ENCODE measurements at places on chromosomes 4 and X. TPM values are rescaled to one million over a fixed set of nuclear protein-coding genes. Genes with fewer than 3 reads are reported as not detected.

- no peak for DNase-seq
Observed at GRCh38 chrX:154310616-154311536, 15.3 kb downstream of the TKTL1 start.

- no peak for DNase-seq
Observed at GRCh38 chrX:131308980-131309379, 19.9 kb upstream of the IGSF1 start.

DNA sequence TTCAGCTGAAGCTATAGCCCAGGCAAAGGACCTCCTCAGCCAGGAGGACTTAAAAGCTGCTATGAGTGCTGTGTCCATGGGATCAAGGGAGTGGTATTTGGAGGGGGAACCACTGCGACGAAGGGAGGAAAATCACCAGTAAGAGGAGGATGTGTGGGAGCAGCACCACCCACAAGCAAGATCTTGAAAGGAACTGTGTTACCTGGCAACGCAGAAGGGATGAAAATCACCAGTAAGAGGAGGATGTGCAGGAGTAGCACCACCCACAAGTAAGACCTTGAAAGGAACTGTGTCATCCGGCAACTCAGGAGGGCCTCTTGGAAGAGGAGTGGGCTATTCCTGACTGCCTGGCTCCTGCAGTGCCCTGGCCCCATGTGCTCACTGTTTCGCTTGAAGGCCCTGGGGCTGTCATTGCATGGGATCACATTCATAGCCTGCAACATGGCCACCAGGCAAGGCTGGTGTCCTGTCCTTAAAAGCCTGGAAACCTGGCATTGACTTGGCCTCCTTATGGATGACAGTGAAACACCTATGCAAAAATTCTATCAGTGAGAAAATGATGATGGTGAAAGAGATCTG lies 48.3 kb downstream of the TRMT44 start:
- no peak for DNase-seq

DNA sequence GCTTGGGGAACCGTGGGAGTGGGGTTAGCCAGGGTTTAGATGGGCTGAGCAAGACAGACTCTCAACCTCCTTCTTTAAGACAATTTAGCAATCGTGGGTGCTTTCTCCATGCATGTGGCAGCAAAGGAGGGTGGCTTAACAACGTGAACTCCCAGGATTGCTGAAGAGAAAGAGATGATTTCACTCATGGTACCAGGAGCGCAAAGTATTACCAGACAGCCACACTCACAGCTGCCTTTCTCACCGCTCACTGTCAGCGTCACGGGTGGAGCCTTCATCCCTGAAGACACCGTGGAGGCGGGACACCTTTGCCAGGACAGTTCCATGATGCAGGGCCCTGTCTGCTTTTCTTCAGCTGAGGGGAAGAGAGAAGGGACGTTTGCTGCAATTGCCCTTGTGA lies 212.5 kb upstream of the PSAPL1 start:
- no peak for DNase-seq

- DNase-seq = no peak
Observed at GRCh38 chr4:40769266-40769665, 19.5 kb downstream of the NSUN7 start.

Gene MAML3
- 4.7 TPM for total RNA-seq

Gene TMPRSS11F
- total RNA-seq = not detected
